ENCODE measurements at places on chromosomes 4 and X. TPM values are rescaled to one million over a fixed set of nuclear protein-coding genes. Genes with fewer than 3 reads are reported as not detected.

GRCh38 chr4:180999217-180999616 lies 1244.0 kb upstream of the TENM3 start:
- DNase-seq = peak; percentile 9

DNA sequence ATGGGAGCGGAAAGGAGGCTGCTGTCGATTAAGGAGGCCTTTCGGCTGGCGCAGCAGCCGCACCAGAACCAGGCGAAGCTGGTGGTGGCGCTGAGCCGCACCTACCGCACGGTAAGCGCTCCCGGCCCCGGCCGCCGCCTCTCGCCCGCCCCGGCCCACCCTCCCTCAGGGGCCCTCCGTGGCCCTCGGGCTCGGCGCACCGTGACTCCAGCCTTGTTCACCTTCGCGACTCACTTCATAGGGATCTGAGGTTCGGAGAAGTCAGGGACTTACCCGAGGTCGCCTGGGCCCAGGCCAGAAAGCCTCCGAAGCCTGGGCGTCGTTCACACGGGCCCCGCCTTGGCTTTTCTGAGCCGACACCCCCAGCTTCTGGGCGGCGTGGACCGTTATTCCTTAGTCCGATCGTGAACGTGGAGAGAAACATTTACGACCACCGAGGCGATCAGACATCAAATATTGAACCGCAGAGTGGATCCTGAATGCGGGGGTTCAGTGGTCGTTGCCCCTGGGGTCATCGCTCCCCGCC lies 362 bp downstream of the NCAPG start:
- DNase-seq = no peak

DNA sequence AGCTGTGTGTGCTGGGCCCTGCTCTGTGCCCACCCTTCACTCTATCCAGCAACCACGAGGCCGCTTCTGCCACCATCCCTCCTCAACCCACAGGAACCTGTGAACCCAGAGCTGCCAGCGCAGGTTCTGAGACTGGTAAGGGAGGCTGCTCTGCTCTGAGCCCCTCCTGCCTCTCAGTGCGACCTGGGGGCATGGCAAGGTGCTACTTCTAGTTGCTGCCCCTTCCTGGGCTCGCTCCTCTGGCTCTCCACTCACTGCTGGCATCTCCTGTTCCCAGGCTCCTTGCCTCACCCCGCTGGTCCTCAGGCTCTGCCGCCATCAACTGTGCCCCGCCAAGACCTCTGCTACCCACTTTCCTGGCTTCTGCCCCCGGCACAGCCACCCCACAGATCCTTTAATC lies 39.3 kb downstream of the RNF212 start:
- DNase-seq = no peak

- DNase-seq = no peak
Measured at GRCh38 chr4:161816958-161817357, 346.8 kb downstream of the FSTL5 start.

GRCh38 chr4:73868206-73869129 lies 725 bp upstream of the CXCL1 start:
- peak; percentile 67 for DNase-seq

DNA sequence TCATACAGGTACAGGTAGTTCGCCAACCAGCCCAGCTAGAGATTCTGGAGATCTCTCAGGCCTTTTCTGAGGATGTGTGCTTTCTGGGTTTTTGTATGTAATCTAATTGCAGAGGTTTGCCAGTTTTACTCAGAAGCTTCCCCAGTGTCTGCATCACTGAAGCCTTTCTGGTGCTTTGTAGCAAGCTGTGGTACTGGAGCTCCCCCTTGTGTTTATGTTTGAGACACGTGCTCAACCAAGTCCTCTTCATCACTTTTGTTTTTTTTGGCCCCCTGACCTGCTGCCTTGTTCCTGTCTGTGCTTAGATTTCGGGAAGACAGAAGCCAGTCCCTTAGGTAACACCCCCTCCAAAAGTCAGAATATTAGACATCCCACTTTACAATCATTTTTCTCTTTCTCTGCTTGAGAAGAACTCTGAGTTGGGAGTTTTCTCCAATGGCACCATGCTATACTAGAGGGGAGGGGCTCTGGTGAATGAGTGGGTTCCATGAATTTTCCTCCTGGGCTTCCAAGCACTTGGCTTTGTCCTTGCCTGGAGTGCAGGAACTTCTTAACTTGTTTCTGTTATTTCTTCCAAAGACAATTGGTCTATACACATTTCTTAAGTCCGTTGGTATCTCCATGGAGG lies 128.4 kb upstream of the TBC1D9 start:
- peak; percentile 80 for DNase-seq

GRCh38 chr4:2511645-2512131 lies 24.8 kb upstream of the FAM193A start:
- DNase-seq = no peak

DNA sequence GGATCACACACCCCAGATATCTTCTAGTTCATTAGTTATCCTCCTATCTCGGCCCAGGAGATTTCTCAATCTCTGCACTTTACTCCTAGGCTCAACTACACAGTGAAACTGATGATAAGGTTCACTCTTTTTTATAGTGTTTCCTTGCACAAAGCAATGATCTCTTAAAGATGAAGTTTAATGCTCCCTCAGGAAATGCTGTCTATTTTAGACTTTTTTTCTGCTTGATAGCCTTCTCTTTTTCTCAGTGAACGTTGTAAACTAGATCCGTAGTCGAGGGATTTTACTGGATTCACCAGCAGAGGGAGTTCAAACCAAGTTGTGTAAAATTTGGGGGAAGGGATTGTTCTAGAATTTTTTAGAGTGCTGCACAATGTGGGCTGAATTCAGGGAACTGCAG lies 269.6 kb downstream of the GBA3 start:
- peak; percentile 74 for DNase-seq

GRCh38 chr4:2646396-2647149 lies 109.6 kb downstream of the TNIP2 start:
- DNase-seq = no peak

- DNase-seq = no peak
Measured at GRCh38 chr4:121717680-121718237, 21.0 kb upstream of the ANXA5 start.

GRCh38 chr4:36123906-36124305 lies 120.4 kb downstream of the ARAP2 start:
- no peak for DNase-seq

DNA sequence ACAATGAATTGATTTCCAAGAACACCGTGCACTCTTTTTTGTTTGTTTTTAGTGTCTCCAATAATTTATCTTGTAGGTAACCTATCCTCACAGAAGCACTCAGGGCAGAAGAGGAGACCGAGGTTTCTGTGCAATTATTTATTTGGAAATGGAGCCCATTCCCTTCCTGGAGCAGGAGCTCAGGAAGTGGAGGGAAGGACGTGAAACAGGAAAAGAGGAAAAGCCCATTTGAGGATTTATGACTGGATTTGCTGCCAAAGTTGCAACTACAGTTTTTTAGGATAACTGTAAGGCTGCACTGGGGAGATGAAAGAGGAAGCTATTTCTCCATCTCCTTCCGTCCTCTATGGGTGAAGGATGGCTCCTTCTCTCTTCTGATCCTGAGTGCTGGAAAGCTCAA lies 31.7 kb upstream of the MXRA5 start:
- DNase-seq = no peak

- DNase-seq = no peak
Measured at GRCh38 chr4:87559090-87559837, 30.1 kb upstream of the SPARCL1 start.

- DNase-seq = no peak
Measured at GRCh38 chr4:158282252-158282651, 72.0 kb downstream of the TMEM144 start.

DNA sequence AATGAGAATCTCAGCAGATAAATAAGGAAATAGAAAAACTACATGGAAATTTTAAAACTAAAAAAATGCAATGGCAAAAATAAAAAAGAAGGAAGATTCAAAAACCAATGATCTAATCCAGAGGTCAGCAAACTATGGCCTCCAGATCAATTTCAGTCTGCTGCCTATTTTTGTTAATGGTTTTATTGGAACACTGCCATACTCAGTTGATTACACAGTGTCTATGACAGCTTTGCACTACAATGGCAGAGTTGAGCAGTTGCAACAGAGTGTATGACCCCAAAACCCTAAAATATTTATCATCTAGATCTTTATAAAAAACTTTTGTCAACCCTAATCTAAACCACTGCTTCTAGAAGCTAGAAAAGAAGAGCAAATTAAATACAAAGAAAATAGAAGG lies 170.3 kb downstream of the RAB28 start:
- no peak for DNase-seq

GRCh38 chr4:75916091-75916661 lies 13.9 kb upstream of the PPEF2 start:
- peak; percentile 42 for DNase-seq

GRCh38 chr4:37268319-37268718 lies 23.8 kb downstream of the NWD2 start:
- DNase-seq = no peak

DNA sequence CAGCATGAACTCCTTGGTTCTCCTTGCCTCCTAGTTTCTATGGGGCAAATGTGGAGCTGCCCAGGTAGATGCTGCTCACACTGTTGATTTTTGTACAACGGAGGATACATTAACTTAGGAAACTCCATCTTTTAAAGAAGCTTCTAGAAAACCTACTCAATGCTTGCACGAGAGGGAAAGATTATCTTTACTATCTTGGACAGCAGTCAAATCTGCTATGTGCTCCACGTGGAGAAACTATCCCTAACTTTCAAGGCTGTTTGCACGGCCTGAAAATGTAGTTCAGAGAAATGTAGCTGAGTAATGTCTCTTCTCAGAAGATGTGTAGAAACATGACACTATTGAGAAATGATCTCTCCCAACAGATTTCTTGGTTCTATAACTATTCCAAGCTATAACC lies 1530.9 kb upstream of the PABPC4L start:
- DNase-seq = no peak

EGFL6 gene
- total RNA-seq = not detected

CDX4 gene
- not detected for total RNA-seq

EVC2 gene
- total RNA-seq = 0.21 TPM

CYTL1 gene
- not detected for total RNA-seq

TREX2 gene
- total RNA-seq = 0.40 TPM
